Esophagus mucosa (tissue), 1 donor: ENCODE measurements at places on chromosomes 6 and 20. TPM values are rescaled to one million over a fixed set of nuclear protein-coding genes. Genes with fewer than 3 reads are reported as not detected.

Gene MATN4
- total RNA-seq, result 0.16 TPM

DNA sequence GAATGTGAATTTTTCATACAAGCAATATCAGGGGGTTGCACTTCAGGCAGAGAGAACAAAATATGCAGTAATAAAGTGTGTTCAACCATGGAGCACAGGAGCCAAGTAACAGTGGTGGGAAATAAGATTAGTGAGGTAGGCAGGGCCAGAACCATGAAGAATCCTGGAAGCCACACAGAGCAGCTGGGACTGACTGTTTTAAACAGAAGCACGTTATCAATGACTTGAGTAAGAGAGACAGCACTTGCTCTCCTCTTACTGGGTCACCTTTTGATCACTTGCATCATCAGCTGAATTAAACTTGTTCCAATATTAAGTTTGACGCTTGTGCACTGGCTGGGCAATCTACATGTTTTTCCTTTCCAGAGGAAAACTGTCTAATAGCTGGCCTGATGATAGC lies 238.5 kb downstream of the TBX18 start:
- ATAC-seq, result no peak

Gene SLC17A1
- not detected for total RNA-seq

DNA sequence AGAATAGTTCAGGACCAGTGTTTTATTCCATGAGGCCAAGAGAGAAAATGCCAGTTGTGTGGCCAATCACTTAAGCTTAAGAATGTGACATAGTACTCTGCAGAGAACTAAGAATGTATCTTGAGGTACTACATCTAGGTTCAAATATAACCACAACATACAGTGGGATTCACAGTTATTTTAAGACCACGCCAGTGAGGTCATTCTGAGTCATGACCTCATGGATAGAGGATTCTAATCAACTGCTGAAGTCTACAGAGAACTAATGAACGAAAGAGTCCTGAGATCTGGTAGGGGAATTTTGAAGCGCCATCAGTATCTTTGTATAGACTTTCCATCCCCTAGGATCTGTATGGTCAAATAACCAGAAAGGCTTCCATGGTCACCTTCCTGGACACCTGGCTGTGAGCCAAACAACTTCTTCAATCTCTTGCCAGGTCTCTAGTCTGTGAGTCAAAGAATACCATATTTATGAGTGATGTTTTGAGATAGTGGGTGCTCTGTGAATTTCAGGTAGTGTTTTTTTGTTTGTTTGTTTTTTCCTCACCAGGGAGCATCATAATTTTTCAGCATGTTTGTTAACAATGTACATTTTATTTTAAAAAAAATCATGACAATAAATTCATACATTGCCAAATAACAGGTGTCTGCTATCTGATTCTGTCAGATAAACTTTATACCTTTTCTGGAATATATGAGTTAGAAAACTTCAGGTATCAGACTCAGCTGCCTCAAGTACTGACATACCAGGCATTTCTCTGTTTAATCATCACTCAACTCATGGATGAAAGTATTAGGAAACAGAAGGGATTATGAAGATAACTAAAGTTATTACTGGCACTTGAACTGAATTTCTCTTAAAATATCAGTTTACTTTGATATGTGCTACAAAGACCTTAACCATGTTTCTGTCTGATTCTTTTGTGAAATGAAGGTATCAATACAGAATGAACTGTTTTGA lies 217.9 kb downstream of the PLCB4 start:
- ATAC-seq, result no peak
